Testis (tissue), 5 donors: ENCODE measurements at places on chromosomes 16 and 17.

DNA sequence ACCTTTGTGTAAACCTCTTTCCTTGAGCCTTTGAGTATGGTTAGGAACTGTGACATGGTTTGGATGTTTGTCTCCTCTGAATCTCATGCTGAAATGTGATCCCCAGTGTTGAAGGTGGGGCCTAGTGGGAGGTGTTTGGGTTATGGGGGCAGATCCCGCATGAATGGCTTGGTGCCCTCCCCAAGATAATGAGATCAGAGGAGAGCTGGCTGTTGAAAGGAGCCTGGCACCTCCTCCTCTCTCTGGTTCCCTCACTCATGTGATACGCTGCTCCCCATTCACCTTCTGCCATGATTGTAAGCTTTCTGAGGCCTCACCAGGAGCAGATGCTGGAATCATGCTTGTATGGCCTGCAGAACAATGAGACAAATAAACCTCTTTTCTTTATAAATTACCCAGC is 1110.2 kb downstream of the CDH11 start:
- no peak for DNase-seq

DNA sequence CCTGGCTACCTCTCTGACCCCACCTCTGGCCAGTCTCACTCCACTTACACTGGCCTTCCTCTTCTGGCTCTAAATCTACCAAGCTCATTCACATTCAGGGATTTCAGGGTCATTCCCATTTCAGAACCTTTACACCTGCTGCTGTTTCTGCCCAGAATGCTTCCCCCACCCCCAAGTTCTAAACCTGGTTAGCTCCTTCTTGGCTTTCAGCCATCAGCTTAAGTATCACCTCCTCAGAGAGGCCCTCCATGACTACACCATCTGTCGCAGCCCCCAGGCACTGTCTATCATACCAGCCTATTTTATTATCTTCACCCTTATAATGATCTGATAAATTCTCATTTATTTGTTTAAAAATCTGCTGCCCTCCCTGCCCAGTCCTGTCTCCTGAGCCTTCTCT is 23.3 kb upstream of the NGFR start:
- no peak for DNase-seq

DNA sequence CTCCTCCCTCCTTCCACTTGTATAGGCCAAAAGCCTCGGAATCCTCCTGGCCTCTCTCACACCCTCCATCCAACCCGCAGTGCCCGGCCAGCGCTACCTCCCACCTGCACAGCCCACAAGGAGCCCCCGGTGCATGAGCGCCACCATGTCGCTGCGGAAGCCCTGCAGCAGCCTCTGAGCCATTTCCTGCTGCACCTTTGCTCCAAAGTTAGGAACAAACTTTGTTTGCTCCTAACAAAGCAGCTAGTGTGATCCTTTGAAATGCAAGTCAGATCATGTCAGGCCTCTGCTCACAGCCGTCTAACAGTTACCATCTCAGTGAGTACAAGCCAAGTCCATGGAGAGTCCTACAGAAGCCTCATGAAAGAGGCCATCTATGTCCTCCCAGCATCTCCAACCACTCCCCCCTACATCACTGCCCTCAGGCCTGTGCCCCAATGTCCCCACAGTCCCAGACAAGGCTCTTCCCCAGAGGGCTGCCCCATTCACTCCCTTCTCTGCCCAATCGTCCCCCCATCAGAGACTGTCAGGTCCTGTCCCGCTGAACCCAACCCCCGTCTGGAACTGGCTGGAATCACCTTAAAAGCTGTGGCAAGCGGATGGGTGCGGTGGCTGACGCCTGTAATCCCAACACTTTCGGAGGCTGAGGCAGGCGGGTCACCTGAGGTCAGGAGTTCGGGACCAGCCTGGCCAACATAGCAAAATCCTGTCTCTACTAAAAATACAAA is 7.5 kb downstream of the DCAKD start:
- no peak for DNase-seq

DNA sequence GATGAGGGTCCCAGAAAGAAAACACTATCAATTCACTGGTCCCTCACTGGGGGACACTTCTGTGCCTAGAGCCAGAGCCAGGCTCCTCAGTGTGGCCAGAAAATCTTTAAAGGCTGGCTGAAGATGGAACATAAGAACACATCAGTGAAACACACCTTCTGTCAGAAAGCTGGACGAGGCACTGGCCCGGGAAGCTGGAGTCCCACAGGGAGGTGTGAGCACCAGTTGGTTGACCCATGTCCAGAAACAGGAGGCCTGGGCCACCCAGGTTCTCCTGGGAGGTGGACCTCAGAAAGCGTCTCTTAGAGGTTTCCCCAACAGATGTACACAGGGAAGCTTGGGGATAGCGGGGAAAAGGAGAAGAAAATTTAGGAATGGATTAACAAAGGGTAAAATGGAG is 56.2 kb upstream of the ALDH3A2 start:
- no peak for DNase-seq

DNA sequence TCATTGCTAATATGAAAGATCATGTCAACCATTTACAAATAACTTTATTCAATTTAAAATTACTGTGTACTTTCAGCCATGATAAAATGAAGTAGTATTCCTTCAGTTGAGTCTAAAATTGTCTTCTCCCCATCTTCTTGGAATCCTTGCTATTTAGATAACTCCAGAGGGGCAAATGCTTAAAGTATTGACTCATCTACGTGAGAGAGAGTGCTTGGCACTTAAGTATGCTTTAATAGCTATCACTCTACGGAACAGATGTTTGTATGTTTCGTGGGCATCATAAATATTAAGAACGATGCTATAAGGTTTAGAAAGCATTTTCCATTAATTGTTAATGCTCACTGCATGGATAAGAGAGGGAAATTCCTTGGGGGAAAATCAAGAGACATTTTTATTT is 69.3 kb upstream of the MED13 start:
- DNase-seq: no peak

DNA sequence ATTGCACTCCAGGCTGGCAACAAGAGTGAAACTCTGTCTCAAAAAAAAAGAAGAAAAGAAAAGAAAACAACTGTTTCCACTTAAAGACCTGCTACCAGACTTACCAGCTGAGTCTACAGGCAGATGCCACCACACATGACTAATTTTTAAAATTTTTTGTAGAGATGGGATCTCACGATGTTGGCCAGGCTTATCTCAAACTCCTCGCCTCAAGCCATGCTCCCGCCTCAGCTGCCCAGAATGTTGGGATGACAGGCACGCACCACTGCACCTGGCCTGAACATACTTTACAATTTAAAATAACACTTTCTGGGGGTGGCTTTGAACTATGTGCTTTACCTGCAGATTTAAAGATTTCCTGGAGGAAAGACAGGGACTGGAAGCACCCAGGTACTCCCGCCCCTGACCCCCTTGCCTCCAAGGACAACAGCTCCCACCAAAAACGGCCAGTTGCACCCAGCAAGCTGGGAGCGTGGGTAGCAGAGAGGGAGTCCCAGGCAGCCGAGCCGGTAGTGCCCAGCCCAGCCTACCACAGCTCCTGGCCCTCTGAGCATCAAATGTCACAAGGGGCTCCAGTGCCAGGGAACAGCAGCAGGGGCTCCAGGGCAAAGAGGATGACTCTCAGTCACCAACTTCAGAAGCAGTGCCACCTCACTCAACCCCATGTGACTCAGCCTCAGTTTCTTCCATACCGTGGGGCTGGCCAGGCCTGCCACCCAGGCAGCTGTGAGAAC is 262.9 kb downstream of the PARN start:
- no peak for DNase-seq

- DNase-seq: peak; percentile 43
Measured at GRCh38 chr17:37299257-37299980, 76.4 kb upstream of the C17orf78 start.
